Urothelium cell line (cell line): ENCODE measurements at places on chromosomes 3 and 15.

GRCh38 chr3:146546366-146546965 is 2.1 kb upstream of the PLSCR1 start:
- no peak for DNase-seq

- DNase-seq: no peak
These were observed 117.0 kb downstream of the SMAD6 start for GRCh38 chr15:66819084-66819483.

DNA sequence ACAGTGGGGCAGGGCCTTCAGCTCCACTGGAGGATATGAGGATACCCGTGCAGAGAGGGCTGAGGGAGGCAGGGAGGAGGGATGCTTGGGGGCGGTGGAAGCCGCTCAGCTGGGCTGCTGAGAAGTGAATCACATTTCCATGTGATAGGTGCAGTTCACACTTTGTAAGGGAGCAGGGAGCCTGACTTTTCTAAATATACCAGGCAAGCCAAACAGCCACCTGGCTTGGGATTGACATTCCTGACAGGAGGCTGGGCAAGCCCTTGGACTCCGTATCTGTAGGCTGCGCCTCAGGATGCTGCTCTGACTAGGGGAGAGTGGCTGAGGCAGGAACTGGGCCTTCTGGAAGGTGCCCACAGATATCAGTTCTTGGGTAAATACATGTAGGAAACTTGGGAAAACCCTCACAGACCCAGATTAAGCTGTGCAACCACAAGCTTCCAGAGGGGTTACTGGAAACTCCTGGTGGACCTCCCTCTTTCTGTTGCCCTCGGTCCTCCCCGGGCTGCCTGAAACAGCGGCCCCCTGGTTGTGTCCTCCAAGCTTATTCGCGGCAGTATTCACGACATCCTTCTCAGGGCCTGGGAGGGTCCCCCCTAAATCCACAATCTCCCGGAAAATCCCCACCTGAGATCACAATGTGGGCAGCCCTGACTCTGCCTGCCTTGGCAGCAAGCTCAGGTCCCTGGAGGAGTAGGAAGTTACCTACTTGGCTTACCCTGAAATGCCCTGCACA is 33.0 kb upstream of the ADCY5 start:
- no peak for DNase-seq

DNA sequence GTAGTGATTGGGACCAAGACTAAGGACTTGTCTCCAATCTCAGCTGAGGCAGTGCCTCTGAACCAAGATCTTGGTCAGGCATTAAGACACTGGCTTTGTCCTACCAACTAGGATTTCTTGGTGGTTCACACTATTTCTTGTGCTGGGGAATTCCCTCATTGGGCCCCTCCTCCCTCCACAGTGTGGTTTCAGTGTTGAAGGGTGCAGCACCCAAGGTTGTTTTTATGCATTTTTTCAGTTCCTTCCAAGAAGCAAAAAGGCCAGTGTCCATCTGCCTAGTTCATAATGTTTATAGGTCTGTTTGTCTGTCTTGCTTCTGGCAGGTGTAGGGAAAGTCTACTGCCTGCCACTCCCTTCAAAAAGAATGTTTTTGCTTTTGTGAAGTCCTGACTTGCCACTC is 10.6 kb upstream of the ITPKA start:
- DNase-seq: no peak

DNA sequence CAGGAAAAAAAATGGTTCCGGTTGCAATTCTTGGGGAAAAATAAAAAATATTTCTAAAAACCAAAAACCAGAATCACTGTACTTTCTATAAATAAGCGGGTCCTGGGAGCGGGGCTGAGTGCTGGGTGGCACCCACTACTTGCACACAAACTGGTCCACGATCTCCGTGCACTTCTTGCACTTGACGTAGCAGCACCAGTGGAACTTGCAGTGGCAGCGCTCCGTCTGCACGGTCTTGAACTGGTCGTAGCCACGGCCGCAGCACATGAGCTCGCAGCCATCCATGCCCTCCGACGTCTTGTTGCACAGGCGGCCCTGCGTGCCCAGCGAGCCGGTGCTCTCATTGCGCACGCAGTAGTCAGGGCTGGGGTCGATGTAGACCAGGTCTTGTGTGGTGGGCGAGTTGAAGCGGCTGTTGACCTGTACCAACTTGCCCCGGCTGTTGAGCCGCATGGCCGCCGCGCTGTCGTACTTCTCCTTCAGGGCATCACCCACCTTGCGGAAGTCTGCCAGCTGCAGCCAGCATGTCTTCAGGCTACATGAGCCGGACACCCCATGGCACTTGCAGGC is 17.1 kb downstream of the WNT5A start:
- DNase-seq: no peak

DNA sequence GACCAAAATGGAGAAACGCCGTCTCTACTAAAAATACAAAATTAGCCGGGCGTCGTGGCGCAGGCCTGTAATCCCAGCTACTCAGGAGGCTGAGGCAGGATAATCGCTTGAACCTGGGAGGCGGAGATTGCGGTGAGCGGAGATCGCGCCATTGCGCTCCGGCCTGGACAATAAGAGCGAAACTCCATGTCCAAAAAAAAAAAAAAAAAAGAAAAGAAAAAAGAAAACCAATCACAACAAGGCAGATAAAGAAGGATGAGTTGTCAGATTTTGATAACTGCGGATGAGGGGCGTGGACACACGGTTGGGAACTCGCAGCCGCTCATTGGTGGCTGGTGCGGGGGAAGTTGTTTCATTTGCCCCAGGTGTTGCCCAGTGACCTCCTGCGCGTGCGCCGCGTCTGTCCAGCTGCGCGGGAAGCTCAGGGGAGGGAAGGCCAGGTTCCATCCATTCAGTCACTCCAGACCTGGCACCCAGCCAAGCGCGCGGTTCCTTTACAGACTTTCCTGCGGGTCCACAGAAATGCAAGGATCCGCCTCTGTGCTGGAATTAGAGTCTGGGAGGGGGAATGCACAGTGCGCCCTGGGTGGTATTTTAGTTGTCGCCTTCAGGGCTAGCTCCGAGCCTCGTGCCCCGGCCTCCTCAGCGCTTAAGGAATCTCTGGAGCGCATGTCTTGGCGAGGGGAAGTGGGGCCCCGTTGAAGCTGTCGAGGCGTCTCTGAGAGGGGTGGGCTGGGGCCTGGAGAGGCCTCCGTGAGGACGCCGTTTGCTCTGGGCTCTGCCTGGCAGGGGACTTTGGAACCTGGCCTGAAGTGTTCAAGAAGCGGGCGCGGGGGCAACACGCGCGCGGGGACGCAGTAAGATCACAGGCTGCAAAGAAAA is 708 bp upstream of the GCHFR start:
- DNase-seq: no peak

DNA sequence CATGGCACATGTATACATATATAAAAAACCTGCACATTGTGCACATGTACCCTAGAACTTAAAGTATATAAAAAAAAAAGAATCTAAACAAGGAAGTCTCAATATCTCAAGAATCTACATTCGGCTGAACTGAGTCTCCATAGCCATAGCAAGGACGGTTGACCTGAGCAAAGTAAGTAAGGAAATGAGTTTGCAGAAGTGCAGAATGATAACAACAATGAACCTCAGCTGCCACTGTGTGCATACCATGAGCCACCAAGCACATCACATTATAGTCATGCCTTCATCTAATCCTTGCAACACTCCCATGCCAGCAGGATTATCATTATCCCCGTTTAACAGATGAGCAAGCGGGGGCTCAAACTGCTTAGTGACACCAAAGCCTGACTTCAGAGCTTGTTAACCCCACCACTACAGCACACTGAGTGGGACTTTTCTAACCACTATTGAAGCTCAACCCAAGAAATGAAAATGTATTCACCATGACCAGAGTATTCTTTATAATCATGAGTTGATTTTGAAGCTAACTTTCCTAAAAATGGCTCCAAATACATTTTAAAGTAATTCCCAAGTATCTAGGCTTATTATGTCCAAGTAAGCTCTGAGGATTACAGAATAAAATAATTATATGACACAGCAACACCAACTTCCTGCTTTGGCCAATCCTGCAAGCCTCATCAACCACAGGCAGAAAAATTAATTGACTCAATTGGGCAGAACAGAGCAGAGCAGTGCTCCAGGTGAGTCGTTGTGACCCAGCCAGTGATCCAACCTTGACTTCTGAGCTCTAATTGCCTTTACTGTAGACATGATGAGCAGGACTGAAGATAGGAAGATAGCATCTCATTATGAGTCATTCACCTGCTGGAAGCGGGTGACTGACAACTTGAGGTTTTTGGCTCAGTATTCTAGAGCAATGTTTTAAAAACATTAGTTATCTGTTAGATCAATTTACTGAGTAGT is 47.3 kb upstream of the IL12A start:
- no peak for DNase-seq

DNA sequence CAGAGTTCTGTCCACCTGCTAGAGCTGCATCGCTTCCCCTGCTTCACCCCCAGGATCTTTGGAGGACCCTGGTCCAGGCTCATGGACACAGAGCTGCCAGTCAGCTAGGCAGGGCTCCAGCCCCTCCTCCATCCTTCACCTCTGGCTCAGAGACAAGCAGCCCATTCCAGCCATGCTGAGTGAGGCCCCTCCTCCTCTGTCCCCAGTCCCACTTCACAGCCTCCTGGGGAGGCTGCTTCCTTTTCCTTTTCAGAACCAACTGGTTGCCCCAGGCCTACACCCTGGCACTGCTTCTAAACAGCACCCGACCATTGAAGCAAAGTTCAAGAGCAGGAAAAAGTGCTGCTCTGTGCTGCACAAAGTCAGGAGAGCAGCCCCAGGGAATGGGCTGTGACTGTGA is 22.2 kb downstream of the IQSEC1 start:
- no peak for DNase-seq

DNA sequence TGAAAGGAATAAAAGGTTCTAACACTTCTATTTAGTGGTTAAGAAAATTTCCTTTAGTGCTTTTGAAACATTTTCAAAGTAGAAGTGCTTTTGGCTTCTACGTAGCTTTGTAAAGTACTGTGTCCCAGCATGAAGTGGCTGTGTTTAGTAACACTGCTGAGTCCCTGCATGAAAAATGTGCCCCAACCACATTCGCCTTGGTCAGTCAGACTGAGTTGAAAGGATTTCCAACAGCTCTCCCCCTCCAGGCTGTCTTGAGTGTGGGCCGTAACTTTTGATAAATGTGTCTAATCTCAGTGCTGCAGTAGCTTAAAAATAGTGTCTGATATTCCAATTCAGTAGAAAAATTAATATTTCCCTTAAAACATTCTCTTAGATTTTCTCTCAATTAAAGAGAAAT is 115.0 kb downstream of the NR1D2 start:
- no peak for DNase-seq

DNA sequence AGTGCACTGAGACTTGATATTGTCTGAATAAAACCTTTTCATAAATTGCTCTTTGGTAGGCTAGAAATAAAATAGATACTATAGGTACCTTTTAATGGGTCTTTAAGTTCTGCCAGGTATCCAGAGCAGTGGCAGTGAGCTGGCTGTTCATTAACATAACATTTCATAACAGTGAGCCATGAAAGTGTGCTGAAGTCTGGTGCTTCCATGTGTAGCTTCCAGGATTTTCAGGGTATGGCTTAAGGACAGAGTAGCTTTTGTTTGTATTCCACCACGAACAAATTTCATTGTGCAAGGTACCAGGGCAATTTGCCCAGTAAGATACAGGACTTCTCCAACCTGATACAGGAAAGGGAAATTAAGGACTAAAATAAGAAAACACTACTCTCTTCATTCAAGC is 124.7 kb upstream of the NANOGP8 start:
- DNase-seq: no peak

GRCh38 chr3:41000471-41000870 is 198.8 kb upstream of the CTNNB1 start:
- no peak for DNase-seq

GRCh38 chr3:43086460-43087165 is 19.3 kb downstream of the POMGNT2 start:
- no peak for DNase-seq

DNA sequence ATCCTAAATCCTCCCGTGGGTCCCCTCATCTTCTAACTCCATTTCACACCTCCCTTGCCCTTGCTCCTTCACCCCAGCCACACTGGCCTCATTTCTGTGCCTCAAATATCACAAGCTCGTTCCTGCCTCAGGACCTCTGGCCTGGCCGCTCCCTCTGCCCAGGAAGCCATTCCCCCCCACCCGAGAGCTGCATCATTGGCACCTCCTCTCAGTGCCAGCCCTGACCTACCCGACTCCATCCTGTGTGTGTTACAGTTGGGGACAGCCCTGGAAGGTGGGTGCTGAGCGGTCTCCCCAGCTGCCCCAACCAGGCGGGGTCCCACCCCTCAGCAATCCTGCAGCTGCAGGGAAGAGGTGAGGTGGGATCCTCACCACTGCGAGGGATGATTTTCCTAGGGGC is 14.5 kb downstream of the PLXND1 start:
- no peak for DNase-seq

DNA sequence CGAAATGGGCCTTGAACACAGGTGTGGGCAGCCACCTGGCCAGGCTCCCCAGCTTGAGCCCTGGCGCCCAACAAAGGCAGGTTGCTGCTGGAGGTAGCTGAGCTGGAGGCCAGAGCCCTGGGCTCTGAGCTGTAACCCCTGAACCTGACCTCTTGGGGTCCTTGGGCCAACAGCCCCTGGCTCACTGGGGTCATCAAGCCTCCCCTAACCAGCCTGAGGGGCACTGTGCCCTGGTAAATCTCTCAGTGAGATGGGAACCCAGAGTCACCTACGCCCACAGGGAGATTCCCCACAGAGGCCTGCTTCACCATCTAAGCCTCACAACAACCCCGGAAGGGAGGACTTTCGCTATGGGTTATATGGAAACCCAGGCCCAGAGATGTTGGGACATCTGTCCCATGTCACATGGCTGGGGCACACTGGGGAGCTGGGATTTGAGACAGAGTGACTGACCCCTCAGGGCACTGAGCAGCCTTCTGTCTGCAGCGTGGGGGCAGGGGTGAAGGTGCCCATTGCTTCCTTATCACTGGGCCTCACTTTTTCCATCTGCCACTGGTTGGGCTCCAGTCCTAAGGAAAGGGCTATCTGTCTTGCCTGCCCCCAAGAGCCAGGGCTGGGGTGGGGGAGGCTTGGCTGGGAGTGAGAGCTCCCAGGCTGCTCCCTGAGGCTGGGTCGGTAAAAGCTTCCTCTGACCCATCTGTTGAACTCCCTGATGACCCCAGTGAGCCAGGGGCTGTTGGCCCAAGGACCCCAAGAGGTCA is 59.1 kb downstream of the IQSEC1 start:
- DNase-seq: no peak

- no peak for DNase-seq
These were observed 238.8 kb upstream of the WNT5A start for GRCh38 chr3:55725681-55726500.
